ENCODE measurements at places on chromosomes 2 and 18.

GRCh38 chr2:126616606-126617069, 39.3 kb upstream of the GYPC start:
- DNase-seq, result no peak

GRCh38 chr2:239735131-239735828, 289.9 kb downstream of the NDUFA10 start:
- DNase-seq, result no peak

GRCh38 chr2:71894261-71894660, 253.4 kb downstream of the CYP26B1 start:
- no peak for DNase-seq

GRCh38 chr2:5401115-5401657, 291.0 kb upstream of the SOX11 start:
- DNase-seq, result no peak

GRCh38 chr2:36554531-36554930, 43.4 kb downstream of the FEZ2 start:
- DNase-seq, result no peak

DNA sequence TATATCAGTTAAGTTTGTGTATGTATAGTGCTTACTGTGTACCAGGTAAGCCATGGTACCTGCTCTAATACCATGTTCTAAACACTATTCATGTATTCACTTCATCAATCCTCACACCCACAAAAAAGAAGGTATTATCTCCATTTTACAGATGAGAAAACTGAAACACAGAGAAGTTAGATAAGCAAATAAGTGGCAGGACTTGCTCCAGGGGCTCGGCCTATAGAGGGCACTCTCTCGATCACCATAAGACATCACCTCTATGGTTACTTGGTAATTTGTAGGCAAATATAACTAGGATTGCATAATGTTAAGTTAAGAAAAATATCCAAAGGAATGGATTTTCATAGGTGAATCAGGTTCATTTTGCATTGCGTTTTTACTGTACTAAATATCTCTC, 118.1 kb upstream of the FN1 start:
- no peak for DNase-seq

- DNase-seq, result no peak
Observed at GRCh38 chr18:23266717-23267446, 131.6 kb downstream of the CABLES1 start.

- DNase-seq, result no peak
Observed at GRCh38 chr18:58785171-58785805, 79.4 kb upstream of the ZNF532 start.

DNA sequence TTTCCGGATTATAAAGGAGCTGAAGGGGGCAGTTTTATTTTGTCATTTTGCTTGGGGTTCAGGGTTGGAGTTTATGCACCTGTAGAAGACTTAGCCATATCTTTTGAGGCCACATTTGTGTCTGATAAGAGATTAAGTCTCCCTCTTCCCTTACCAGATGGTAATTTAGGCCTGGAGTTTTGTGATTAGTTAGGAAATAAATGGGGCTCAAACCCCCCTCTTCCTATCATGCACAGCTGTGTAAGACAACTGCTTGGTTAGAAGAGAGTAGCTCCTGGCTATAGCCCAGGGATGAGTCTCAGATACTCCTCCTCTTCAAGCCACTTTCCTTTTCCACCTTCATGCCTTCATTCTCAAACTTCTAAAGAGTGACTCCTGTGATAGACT, 802 bp upstream of the SAP130 start:
- DNase-seq, result no peak

DNA sequence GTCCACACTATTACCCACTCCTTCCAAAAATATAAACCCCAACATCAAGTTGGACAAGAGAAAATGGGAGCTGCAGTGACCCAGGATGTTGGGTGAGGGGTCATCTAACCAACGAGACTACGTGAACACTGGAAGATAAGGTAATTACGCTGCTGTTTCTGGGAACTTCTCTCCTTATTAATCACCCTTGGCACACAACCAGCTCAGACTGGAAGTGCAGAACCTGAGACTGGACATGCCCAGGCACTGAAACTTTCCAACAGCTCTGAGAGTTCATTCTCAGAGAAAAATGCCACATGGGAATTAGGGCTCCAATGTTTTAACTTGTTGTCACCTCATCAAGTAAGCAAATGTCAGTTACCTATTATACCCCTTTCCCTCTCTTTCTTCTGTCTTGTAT, 135.3 kb downstream of the CCDC148 start:
- no peak for DNase-seq

DNA sequence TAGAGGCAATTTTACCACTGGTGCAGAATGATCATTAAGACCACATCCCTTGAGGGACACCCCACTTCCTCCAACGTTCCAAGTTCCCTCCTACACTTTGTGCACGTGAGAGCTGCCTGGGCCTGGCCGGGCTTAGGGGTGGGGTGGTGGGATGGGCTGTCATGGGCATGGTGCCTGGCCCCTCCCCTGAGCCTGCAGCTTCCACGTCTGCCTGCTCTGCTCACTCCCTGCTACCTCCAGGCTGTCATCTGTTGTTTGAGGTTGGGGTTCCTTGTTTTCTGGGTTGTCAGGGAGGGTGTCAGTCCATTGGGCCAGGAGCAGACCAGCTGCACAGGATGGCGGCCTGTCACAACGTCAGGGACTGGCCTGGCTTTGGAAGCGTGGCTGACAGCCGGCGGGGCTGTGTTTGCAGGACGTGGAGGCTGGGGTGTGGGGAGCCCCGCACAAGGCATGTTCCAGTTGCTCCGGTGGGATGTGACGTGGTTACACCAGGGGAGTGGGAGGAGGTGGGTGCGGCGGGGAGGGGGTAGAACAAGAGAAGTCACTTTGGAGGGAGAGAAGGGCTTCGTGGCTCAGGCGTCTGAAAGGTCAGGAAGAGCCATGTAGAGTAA, 72.3 kb downstream of the RTP5 start:
- DNase-seq, result no peak

DNA sequence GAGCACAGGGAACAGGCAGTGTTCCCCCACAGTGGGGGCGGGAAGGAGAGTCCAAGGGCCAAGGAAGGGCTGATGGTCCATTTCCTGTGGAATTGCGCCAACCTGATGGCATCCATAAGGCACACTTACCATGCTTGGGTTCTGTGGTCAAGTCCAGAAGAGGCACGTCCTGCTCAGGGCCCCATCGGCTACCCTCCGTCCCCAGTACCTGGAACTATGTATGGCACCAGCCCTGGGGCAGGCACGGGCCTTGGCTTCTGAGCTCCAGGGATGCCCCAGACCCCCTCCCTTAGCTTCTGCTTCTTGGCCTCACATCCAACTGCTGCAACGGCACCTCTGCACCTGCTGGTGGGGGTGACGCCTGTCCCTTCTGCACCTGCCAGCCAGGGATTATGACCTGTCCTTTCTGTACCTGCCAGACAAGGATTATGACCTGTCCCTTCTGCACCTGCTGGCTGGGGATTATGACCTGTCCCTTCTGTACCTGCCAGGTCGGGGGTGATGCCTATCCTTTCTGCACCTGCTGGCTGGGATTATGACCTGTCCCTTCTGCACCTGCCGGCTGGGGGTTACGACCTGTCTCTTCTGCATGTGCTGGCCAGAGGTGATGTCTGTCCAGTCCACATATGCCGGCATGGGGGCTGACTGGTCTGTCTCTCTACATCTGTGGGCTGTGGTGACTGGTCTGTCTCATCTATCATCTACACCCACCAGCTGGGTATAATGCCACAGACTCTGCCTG, 45.4 kb upstream of the SNTG2 start:
- no peak for DNase-seq

DNA sequence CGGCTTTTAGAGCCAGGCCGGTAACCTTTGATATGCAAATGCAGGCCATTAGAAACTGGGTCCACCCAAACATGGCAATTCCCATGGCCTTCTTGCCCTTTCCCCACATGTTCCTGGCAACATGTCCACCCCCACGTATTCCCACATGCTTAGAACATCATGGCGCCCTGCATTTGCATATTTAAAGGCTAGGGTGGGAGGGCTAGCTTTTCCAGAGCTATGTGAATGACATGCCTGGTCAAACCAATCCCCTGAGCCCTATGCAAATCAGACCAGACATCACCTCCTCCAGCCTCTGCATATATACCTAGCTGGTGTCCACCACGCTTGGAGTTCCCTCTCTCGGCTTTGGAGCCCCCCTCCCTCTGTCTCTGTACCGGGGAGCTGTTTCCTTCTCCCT, 481.9 kb downstream of the CDH2 start:
- no peak for DNase-seq

DNA sequence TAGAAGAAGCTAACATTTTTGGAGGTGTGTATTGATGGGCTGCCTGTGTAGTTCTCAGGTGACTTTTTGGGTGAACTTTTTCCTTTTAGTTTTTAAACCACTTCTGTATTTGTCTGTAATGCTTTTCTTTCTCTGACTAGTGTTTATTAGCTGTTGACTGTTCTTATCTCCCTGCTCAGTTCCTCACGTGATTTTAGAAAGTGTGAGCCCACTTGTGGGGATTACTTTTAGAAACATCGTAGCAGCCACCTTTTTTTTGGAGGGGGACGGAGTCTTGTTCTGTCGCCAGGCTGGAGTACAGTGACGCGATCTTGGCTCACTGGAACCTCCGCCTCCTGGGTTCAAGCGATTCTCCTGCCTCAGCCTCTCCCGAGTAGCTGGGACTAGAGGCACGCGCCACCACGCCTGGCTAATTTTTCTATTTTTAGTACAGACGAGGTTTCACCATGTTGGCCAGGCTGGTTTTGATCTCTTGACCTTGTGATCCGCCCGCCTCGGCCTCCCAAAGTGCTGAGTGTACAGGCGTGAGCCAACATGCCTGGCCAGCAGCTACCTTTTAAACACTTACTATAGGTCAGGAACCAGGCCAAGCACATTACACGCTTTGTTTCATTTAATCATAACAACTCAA, 9.2 kb upstream of the CDKL4 start:
- DNase-seq, result no peak

DNA sequence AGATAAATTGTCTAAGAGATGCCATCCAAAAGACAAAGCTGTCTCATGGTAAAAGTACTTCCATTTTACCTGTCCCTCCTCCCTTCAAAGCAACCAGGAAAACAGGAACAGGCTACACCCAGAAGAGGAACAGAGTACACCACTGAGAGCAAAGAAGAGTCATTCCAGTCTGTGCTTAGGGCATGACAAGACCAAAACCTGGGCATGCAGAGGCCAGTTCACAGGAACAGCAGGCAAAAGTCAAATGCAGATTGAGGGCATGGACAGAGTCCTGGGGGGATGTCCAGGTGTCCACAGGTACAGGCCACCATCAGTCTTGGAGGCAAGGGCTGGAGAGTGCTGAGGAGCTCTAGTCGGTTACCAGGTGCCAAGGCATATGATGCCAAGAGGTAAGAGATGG, 23.7 kb downstream of the PLEK start:
- DNase-seq, result no peak

DNA sequence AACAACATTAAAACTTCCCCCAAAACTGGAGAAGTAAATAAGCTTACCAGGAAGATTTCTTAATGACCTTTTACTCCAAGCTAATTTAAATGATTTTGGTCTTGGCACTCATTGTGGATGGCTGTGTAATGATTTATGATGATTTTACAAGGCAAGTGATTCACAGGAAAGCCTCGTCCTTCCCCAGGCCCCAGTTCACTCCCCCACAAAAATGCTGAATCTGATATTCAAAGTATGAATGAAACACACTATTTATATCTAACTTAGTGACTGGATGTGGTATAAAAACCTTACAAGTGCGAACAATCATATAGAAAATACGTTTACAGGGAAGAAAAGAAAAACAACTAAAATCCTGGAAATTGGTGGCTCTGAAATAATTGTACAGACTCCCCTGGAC, 49.8 kb downstream of the ZNF516 start:
- DNase-seq, result no peak

All from naive thymus-derived CD8-positive, alpha-beta T cell (primary cell).